ENCODE measurements at places on chromosomes 12 and 14. TPM values are rescaled to one million over a fixed set of nuclear protein-coding genes. Genes with fewer than 3 reads are reported as not detected.

LRTM2 gene
- total RNA-seq: not detected

DACT1 gene
- 16.9 TPM for total RNA-seq

CLECL1 gene
- not detected for total RNA-seq

PPP1R1A gene
- total RNA-seq: not detected

CD9 gene
- 641 TPM for total RNA-seq

ERBB3 gene
- total RNA-seq: 0.38 TPM

CLEC12A gene
- total RNA-seq: not detected

MDGA2 gene
- under 0.01 TPM for total RNA-seq

WSCD2 gene
- total RNA-seq: not detected
